ENCODE measurements at places on chromosomes 4 and X.

DNA sequence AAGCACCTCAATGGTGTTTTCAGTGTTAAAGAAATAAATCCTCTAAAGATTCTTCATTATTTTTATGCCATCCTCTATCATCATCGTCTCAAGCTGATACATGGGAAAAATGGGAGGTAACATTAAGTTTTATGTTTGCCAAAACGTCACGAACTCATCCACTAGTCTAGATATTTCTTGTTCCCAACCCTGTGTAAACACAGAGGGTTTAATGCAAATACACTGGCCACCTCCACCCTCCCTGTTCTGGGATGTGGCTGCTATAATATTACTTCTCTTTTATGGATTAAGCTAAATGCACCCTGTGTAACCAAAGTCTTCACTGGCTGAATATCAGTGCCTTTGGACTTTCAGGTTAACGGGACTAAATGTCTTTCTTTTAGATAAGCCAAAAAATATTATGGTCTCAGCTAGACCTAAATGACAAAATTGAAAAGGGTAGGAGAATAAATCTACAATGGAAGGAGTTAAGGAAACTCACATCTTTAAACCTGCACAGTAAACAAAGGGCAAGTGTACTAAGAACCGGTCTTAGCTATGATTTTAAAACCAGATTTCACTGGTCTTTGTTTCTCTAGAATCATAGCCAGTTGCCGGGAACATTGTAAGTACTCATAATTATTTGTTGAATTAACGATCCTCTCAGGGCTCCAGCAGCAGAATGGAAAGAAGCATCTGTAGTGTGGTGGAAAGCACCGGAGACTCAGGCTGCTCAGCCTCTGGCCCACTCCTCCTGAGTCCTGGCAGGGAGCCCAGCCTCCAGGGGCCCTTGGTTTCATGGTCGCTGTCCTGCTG, 103.5 kb upstream of the NOCT start:
- no peak for DNase-seq

DNA sequence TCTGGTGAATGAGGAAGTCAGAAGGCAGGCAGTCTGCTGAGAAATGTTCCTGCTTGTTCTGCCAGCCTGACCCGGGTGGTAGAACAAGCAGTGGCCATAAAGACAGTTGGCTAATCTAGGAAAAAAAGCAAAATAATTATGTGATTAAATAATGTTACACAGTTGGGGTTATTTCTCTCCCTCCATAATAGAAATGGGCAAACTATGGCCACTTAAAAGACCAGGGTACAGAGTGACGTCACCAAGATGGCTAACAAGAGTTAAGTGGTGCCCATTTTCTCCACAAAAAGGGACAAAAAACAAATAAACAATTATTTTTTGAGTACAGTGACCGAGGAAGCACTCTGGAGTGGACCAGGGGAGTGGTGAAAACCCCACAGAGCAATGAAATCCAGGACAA, 16.1 kb upstream of the SPANXD start:
- DNase-seq = no peak

DNA sequence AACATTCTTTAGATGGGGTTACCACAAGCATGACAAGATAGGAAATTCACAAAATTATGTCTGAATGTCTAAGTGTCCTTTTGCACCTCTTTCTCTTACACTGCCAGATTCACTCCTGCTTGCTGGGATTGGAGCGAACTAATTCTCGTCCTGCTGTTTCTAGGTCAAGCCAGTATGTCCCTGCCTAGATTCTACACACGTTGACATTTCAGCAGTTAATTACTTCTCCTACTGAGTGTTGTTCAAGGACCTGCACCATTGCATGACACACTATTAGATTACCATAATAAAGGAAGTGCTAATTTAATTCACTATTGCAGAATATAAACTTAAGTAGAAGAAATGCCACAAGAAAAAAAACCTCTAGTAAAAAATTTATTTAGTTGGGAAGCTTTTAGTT, 1911.7 kb downstream of the PCDH7 start:
- DNase-seq = no peak

GRCh38 chr4:32775049-32775448, 2054.9 kb downstream of the PCDH7 start:
- no peak for DNase-seq
